ENCODE measurements at places on chromosomes 7 and 10. TPM values are rescaled to one million over a fixed set of nuclear protein-coding genes. Genes with fewer than 3 reads are reported as not detected.

The XRCC2 gene
- 1.1 TPM for total RNA-seq

The GALNT11 gene
- total RNA-seq = 25.3 TPM

The PRRT4 gene
- total RNA-seq = 0.42 TPM

The TRPV5 gene
- total RNA-seq = not detected

The SLC12A9 gene
- 42.7 TPM for total RNA-seq

The SERPINE1 gene
- 0.39 TPM for total RNA-seq

The HTRA1 gene
- total RNA-seq = not detected

The MRC1 gene
- 0.37 TPM for total RNA-seq

The C10orf53 gene
- total RNA-seq = not detected

- DNase-seq = no peak
These were observed 41.9 kb downstream of the CDK1 start for GRCh38 chr10:60820093-60820754.

- no peak for DNase-seq
These were observed 52.8 kb downstream of the HHEX start for GRCh38 chr10:92742331-92743228.

DNA sequence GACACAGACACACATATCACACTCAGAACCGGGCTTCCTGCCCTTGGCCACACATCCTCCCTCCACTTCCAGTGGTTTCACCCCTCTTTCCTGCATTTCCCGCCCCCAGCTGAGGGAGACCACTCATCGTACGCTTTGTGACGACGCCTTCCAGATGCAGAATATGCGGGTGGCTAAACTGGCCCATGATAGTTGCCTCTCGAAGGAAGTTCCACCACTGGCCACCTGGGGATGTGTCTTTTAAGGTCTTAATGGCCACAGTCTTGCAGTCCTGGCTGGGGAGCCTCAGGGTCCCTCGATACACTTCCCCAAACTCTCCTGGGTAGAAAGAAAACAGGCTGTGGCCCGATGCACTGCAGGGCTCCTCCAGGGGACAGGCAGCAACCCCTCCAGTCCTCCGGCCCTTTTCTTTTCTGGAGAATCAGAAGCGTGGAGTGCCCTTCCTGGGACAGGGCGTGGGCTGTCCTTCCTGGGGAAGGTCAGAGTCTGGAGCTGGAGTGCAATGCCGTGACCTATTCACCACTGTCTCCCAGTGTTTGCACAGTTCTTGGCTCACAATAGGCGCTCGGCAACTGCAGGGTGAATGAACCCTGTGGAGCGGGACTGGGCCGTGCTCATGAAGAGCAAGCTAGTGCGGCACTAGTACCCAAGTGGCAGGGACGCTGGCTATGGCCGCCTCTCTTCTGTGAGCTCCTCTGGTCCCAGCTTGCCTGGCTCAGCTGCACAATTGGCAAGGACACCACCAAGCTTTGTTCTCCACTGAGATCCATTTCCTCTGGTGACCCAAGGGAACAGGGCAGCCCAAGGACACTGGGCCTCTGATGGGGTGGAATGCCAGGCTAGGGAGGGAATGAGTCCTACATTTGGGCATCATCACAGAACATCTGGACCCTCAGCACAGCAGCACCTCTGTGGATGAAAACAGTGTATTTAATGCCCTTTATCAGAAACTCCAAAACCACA, 13.2 kb downstream of the EPHA1 start:
- no peak for DNase-seq

GRCh38 chr7:2030475-2031450, 202.0 kb downstream of the MAD1L1 start:
- DNase-seq = peak; percentile 30

GRCh38 chr10:813286-813685, 118.2 kb downstream of the LARP4B start:
- DNase-seq = no peak

- DNase-seq = peak; percentile 44
These were observed 47.7 kb upstream of the TRIM8 start for GRCh38 chr10:102596506-102596971.

GRCh38 chr7:70492625-70493024, 639.3 kb upstream of the GALNT17 start:
- no peak for DNase-seq

- DNase-seq = no peak
These were observed 51.6 kb upstream of the PAX2 start for GRCh38 chr10:100693821-100694220.

DNA sequence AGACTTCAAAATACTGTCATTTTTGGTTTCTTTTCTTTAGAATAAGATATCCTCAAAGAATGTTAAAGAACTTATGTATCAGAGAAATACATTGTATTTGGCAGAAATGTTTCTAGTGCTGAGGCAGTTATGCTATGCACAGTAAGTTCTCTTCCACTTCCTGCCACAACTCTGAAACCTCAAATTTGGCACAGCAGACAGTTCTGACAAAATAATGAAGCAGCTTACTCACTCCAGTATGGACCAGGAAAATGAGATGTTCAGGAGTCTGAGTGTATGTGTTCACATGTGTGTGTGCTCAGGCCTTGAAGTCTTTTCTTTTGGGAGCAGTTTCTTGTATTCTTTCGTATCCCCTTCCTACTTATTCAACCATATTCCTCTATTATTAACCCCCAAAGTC, 197.0 kb upstream of the AGK start:
- DNase-seq = no peak

- no peak for DNase-seq
These were observed 249.8 kb downstream of the PTEN start for GRCh38 chr10:88113232-88113631.

- no peak for DNase-seq
These were observed 20.8 kb downstream of the ADCY1 start for GRCh38 chr7:45594745-45595535.

DNA sequence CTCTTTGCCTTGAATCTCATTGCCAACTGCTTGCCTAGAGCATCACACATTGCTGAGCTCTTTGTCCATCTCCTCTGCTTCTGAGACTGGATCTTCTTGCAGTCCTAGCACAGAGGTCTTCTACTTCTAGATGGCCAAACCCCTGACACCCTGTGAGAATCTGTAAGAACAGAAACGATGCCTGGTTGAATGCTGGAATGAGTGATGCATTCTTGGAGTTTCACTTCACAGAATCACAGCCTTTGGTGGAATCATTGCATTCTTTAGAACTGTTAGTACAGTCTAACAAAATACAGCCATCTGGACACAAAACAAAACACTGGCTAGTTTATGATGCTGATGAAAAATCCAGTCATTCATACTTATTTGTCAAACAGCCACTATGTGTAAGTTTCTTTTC, 141.7 kb upstream of the ITGB1 start:
- DNase-seq = no peak

GRCh38 chr7:29270594-29271318, 76.2 kb downstream of the CHN2 start:
- no peak for DNase-seq

GRCh38 chr10:130340816-130341215, 204.6 kb downstream of the GLRX3 start:
- DNase-seq = no peak

GRCh38 chr10:25815999-25816768, 117.8 kb upstream of the MYO3A start:
- DNase-seq = no peak

GRCh38 chr10:86665868-86666267, 2.4 kb upstream of the LDB3 start:
- DNase-seq = no peak

GRCh38 chr10:120490288-120490687, 33.3 kb downstream of the PLPP4 start:
- DNase-seq = no peak

DNA sequence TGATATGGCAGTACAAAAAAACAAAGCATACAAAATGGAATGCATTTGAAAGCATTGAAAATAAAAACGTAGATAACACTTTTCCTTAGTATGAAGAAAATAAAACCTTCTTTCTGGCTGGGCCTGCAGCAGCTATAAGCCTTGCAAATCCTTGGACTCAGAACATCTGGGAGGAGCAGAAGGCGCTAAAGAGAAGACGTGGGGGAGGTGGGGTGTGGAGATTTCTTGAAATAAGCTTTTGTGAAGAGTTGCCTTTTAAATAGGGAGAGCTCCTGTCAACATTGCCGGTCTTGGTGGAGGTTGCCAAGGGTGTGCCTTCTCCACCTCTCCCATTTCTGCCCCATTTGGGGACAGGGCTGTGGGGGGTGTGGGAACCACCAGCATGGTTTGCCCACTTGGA, 128.7 kb downstream of the TMEM178B start:
- DNase-seq = no peak

- DNase-seq = no peak
These were observed 302.9 kb upstream of the ZMIZ1 start for GRCh38 chr10:78765726-78766335.

DNA sequence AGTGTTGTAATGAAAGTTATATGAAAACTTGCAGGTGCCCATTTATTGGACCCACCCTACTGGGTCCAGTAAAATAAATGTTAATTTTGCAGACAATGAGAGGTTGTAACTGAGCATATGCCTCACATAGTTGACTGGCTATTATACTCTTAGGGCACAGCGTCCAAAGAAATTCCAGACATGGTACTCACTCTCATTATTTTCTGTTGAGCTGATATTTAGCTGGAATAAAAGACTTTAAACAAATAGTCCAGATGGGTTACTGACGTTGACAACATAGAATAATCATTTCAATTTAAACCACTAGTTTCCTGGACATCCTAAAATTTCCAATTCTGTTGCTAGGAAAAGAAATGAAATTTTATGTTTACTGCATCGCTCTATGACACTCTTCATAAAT, 174.5 kb downstream of the ZNF365 start:
- DNase-seq = no peak

DNA sequence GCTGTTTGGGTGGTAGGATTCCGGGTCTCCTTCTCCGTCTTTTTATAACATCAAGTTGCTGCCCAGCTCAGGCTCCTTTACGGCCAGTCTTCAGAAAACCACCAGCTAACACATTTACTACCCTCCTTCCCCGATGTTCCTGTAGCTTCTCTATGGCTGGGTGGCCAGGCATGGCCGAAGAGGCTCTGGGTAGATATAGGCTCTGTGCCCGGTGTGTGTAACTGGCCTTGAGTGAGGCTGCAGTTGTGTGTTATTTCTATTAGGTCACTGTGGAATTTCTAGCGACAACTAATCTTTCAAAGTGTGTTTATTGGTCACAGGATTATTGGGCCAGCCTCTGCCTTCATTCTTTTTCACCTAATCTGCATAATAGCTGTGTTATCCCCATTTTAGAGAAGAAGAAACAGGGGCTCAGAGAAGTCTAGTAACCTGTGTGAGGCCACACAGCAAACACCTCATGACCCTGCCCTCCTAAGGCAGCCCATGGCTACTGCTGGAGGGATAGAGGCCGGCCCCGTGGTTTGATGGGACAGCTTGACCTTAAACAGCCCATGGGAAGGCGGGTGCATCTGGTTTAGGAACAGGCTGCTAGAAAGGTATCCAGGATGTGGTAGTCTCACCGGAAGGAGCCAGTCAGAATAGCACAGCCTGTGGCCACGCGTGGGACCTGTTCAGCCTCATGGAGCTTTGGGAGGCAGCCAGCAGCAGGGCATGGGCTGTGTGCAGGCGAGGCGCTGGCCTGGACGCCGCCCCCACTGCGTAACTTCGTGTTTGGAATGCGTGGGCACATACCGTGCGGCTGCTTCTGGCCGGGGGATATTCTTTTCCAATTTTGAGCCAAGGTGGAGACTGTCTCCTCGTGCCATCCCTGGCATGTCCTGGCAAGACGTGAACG, 29.7 kb downstream of the HTRA1 start:
- DNase-seq = no peak

- no peak for DNase-seq
These were observed 255.7 kb upstream of the MKLN1 start for GRCh38 chr7:131071786-131072504.
